ENCODE measurements at places on chromosomes 12 and 14.

- peak; percentile 35 for DNase-seq
These were observed 31.1 kb downstream of the PITPNM2 start for GRCh38 chr12:123119808-123120207.

- DNase-seq: peak; percentile 68
These were observed 9.8 kb upstream of the HSP90AA1 start for GRCh38 chr14:102096569-102097188.

DNA sequence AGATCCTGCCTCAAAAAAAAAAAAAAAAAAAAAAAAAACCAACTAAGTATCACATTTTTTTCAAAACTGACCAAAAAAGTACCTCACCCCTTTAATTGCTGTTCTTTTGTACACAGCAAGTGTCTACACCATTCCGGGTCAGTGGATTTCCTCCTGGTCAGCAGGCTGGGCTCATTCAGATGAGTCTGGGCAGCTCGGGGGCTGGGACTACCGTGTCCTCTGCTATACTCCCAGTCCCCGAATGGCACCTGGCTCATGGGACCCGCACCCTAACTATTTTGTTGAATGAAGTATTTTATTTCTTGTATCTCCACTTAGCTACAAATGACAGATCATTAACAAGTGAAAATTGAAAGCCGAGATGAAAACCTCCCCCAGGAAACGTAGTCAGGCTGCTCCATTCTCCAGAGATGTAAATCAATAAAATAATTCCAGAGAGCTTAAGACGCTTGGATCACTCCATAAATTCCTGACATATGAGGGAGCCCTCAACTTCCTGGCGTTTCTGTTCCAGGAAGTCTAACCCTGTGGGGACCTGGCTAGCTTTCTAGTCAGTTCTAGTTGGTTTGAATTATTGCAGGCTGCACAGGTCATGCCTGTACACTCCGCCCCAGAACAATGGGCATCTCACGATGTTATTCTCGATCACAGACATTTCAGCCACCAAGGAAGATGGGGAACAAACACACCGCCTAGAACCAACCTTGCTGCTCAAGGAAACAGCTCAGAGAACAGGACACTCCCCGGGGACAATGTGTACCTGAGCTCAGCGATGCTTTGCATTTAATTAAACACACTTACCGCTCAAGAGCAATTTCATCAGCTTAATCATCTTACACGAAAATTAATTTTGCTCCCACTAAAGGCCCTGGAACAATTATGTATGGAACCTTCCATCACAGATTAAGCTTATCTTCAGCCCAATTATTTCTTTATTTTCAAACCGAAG lies 76.3 kb downstream of the RIMBP2 start:
- DNase-seq: no peak

DNA sequence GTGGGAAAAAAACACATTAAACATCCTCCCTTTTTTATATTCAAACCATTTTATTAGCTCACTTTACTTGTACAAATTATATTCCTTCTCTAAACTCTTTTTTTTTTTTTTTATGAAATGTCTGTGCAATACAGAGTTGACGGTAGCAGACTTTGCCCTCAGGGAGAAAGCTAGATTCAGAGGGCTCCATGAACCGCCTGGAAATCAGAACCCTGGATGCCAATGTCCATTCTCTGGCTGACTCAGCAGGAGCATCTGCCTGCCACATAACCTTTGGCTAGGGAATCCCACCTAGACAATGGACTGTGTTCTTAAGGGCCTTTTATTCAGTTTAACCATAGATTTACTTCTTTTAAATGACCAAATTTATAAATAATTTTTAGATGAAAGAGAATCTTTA lies 467.0 kb downstream of the MDGA2 start:
- no peak for DNase-seq

GRCh38 chr12:69501154-69501895 lies 31.1 kb downstream of the FRS2 start:
- DNase-seq: no peak

- peak; percentile 51 for DNase-seq
These were observed 23.8 kb upstream of the PHC1 start for GRCh38 chr12:8890313-8891085.
